Stimulated activated CD8-positive, alpha-beta memory T cell treated with anti-CD3 and anti-CD28 coated beads, Interleukin-15, amount 100 ng/mL, for 24 hours (primary cell): ENCODE measurements at places on chromosomes 13 and 19.

GRCh38 chr19:3368441-3368795 is 2.0 kb downstream of the NFIC start:
- DNase-seq = no peak

GRCh38 chr19:5624741-5625278 is 1.9 kb downstream of the SAFB start:
- no peak for DNase-seq

DNA sequence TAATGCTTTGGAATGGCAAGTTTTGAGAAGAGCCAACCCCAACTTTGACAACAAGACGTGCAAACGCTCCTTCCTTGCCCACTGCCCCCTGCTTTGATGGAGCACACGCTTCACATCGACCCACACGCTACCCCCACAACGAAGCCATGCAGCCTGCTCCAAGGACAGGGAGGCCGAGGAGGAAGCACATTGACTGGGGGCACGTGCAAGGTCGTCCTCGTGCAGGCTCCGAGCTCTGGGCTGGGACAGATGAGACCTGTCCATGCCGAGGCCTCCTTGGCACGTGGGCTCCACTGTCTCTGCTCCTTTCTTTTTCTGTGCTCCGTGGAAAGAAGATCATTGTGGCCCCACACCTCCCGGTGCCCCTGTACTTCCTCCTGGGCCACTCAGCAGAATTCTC is 309.0 kb downstream of the TEX29 start:
- DNase-seq = no peak

GRCh38 chr19:38245826-38246498 is 10.2 kb downstream of the PPP1R14A start:
- DNase-seq = no peak

DNA sequence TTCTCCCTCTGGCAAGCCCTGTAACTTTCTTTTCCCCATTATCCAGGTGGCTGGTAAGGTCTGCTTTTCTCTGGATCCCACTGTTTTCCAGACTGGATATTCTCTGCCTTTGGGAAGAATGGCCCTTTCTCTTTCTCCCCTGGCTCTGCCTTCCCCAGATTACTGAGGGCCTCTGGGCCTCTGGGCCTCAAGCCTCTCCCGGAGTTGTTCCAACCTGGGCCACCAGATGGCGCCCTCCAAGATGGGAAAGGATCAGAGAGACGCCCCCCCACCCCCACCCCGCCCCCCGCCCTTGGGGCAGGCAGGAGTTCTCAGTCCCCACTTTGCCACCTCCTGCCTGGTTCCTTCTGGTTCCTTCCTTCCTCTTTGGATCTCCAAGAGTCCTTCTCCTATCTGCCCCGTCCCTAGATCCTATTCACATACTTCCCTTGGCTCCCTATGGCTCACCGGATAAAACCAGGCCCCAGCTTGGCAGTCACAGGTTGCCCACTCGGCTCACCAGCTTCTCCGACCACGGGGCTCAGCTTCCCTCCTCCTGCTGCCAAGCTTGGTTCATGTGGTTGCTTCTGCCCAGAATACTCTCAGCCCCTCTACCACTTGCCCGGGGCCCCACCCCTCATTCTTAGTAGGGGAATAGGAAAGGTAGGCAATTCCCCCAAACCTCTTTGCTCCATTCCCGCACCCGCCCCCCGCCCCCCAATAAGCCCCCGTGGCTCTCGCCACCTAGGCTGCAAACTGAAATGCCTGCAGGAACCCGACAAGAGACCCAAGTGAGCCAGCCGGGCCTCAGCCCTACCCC is 13.1 kb downstream of the EPS8L1 start:
- peak; percentile 79 for DNase-seq

DNA sequence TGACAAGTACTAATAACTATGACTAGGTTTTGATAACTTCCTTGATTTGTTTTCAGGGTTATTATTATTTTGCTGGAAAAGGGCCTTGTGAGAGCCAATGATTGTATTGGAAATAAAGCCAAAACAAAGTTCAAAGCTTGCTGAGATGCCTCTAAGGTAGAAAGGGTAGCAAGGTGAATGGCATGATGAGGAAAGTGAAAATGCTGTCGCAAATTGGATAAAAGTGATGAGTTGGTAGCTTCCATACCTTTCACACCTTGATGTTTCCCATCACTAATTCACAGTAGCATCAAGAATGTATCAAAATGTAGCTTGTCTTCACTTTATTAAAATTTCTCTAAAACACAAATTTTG is 259.4 kb downstream of the FGF14 start:
- no peak for DNase-seq

GRCh38 chr13:96072392-96072791 is 17.5 kb upstream of the HS6ST3 start:
- no peak for DNase-seq

- DNase-seq = peak; percentile 65
These were observed 46.7 kb downstream of the GAS6 start for GRCh38 chr13:113816946-113817859.

DNA sequence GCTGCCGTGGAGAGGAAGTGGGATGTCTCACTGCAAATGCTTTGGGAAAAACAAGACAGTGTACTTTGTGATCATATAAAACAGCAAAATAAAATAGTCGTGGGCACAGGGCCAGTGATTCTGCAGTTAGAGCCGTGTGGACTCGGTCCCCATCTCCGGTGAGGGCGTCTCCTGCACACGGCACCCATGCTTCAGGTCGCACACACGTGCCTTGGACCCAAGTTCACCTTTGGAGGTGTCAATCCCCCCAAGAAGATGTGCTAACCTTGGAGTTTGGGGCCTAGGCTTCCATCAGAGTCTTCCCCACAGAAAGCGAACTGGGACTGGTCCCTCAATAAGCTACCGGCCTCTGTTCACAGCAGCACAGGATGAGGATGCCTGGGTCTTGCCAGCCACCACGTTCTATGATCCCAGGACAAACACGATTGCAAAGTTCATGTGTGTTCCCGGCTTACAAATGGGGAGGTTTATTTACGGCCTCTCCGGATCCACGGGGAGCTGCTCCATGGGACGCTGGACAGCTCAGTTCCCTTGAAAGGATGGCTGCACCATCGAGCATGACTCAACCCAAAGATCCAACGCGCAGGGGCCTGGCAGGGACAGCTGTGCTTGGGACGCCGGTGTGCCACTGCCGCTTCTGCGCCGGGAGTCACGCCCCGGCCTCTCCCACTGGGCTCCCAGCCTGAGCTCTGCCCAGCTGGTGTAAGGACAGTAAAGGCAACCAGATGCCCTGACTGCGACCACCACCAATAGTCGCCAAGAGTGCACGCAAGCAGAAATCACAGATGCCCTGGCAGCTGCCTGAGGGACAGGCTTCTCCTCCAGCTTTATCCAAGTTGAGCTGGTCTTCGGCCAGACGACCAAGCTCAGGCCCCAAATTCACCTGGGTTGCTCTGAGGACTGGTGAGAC is 8.6 kb downstream of the GAS6 start:
- DNase-seq = no peak

DNA sequence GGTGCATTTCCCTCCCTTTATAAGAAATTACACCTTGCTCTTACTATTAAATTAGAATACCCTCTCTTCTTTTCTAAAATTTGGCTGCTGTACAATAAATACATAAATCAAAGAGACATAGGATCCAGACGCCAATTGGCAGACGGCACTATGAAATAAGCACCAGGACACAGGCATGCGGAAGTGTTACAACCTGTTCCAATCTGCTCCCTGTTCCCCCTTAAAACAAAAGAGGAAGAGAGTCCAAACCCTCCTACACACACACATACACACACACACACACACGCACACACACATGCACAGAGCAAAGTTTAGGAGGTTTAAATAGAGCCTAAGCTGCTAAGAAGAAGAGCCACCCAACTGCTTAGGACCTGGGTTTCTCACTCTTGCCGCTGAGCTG is 75.6 kb upstream of the ZNF507 start:
- DNase-seq = no peak

DNA sequence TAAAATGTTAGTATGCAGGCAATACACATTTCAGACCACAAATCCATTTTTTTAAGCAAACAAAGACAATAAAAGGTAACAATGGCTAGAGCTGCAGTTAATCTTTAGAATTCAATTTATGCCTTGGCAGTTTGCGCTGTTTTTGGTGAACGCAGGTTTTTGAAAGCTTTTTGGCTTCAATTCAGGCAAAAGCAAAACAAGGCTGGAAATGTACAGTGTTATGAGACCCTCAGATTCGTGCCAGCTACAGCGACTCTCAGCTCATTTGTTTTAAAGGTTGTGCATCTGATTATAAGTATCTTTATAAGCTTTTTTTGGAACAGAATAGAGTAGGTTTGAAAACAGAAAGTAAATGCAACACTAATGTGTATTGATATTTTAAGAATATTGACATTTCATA is 63.6 kb upstream of the SOX1 start:
- no peak for DNase-seq

- no peak for DNase-seq
These were observed 37.6 kb downstream of the ARHGEF18 start for GRCh38 chr19:7386308-7386707.

GRCh38 chr13:67841071-67841470 is 610.9 kb upstream of the PCDH9 start:
- no peak for DNase-seq

GRCh38 chr19:46470376-46470775 is 987 bp downstream of the PNMA8A start:
- no peak for DNase-seq

- DNase-seq = no peak
These were observed 287.5 kb upstream of the SOX21 start for GRCh38 chr13:94999871-95000270.

- DNase-seq = no peak
These were observed 22.3 kb upstream of the TFDP1 start for GRCh38 chr13:113562085-113562749.

DNA sequence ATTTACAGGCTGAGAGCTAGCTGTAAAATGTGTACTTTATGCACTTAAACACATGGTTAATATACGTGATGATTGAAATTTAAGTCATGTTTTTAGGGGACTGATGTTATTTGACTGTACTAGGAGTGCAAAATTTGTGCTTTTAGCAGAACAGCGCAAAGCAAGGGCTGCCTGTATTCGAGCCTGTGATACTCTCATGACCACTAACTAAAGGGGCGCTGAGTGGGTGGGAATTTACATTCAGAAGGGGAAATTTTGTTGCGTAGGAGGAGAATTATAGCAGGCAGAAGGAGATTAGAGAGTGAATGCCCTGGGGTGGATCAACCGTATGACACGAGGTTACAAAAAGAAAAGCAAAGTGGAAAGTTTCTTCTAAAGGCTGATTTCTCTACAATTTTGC is 271.8 kb upstream of the HTR2A start:
- DNase-seq = no peak

DNA sequence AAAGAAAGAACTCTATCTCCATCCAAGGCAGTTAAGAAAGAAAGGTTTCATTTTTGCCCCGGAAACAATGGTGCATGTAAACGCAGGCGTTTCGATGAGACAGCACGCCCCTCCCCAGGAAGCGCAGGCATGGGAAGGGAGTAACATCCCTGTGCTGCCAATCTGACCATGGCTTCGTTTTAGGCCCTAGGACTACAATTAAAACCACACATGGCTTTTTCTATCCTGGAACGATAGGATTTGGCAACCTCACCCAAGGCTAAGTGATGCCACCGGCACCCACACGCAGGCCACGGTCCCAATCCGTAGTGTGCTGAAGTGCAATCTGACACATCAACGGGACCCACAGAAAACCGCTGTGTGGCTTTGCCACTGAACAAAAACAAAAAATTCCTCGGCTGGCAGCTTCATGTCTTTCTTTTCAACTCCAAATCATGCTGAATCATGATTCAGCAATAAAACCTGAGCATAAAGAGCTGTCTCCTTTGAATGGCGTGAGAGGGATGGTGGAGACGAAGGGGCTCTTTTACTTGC is 24.2 kb downstream of the RANBP3 start:
- DNase-seq = no peak

GRCh38 chr19:48279747-48280146 is 9.9 kb downstream of the ZNF114 start:
- no peak for DNase-seq

DNA sequence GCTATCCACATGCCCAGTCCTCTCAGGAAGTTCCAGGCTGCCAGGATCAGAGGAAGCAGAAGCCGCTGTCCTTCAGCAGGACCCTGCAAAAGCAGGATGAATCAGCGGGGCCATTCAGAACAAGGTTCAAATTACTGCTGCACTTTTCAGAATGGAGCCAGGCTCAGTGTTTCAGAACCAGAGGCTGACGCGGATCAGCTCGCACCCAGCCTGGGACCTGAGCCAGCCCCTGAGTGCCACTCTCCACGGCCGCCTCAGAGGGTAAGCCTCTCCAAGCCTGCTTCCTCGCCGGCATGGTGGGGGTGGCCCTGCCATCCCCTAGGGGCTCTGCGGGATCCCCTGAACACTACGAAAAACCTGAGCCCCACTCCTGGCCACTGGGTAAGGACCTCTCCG is 24.7 kb downstream of the RASA3 start:
- no peak for DNase-seq

- no peak for DNase-seq
These were observed 108.7 kb downstream of the DPF1 start for GRCh38 chr19:38115271-38115802.

DNA sequence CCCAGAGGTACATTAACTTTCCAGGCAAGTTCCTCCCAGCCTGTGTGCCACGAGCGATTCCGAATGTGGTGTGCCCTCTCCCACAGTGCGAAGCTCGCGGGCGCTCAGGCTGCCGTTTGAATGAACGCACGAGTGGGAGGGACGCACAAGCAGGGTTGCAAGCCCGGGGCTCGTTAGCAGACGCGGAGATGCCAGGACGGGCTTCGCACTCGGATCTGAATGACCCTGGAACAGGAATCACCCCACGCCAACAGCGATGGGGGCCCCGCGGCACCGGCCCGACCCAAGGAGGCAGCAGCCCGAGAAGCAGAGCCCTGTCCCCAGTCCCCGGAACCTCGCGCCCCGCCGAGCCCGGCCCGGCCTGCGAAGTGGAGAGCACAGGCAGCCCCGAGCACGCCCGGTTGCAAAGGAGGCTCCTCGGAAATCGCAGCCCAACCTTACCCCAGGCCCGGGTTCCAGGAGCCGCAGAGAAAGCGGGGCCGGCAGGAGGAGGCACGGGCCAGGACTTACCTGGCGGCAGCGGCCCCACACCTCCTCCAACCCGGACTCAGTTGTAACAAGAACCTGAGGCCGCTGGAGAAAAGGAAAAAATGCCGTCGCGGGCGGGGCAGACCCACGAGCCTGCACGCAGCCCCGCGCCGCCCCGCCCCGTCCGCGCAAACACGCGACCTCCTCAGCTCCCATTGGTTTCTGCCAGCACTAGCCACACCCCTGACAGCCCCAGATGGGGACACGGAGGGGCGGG is at the start of gene SLC25A30:
SLC25A30 (minus strand) TSS at position 584 of the 745 bp plus-strand sequence. CDS start 6,948 bp downstream, outside the sequence.
- peak; percentile 73 for DNase-seq

GRCh38 chr13:27419328-27419727 is 5.1 kb upstream of the GTF3A start:
- no peak for DNase-seq

GRCh38 chr19:19749908-19750841 is 17.3 kb upstream of the ZNF14 start:
- no peak for DNase-seq

DNA sequence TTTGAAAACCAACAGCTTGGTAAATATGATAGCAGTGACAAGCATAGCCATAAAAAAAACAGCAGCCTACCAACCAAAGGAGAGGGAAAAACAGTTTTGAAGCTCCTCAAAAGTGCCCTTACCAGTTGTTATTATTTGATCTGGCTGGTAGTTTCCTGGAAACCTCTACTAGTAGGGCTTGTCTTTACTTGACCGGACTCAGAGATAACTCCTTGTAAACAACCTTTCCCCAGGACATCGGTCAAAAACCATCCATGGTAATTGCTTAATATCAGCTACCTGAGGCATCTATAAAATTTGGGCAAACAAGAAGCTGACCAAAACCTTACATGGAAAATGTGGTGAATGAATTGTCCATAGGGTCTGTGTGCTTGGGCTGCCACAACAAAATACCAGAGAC is 210.9 kb downstream of the FGF14 start:
- no peak for DNase-seq
